ENCODE measurements at places on chromosomes 5 and 9.

- DNase-seq: no peak
Measured at GRCh38 chr5:113809626-113810025, 296.1 kb downstream of the YTHDC2 start.

DNA sequence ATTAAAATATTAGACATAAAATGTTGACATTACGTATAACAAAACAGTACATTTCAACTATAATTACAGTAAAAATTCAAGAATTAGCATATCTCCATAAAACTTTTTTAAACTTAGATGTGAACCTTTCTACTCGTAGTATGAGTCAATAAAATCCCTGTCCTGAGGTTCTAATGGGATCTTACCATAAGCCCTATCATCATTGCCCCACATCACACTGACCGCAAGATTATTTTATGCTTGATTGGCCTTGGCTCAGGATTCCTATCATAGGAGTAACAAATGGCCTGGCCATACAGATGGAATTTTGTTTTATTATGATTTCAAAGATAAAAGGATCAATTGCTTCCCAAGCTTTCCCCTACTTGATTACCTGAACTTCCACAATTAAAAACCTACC lies 238.3 kb downstream of the MEF2C start:
- no peak for DNase-seq

DNA sequence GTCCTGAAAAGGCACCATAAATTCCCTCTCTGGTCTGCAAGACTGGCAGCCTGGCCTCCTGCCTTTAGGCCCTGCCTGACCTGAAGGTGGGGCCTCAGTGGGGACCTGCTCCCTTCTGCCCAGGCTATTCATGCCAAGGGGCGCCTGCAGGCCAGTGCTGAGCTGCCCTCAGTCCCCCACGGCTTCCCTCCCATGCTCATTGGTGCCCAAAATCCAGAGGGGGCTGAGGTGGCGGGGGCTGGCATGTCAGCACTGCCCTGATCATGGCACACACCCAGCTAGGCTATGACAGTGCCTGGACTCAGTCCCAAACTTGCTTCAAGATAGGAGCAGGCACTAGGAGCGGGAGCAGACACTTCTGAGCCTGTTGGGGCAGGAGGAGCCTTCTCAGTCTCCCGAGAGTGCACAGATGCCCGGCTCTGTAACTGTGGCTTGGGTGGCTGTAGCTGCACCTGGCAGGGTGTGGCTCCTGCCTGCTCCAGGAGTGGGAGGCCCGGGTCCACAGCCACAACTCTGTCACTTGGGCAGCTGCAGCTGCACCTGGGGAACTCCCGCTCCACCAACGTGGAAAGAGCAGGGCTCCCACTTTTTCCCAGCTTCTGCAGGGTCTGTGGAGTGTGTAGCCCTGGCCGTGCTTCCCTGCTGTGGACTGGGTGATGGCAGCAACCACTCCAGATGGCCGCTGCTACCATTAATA lies 49.0 kb downstream of the NDUFAF2 start:
- DNase-seq: no peak

DNA sequence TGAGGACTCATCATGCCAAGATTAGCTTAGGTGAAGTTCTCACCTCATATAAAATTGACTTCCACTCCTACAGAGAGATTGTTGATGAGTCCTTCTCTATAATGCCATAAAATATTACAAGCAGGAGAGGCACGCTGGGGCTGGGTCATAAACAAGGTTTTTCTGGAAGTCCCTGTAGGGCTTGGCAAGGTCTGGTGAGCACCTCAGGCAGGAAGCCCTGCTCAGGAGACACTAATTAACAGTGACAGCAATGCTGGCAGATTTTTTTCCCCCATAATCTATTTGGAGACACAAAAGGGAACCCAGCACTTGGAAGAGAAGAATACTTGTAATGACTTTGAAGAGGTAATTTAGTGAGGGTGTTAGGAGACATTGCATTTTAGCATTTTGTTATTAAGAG lies 118.7 kb downstream of the DIRAS2 start:
- no peak for DNase-seq

DNA sequence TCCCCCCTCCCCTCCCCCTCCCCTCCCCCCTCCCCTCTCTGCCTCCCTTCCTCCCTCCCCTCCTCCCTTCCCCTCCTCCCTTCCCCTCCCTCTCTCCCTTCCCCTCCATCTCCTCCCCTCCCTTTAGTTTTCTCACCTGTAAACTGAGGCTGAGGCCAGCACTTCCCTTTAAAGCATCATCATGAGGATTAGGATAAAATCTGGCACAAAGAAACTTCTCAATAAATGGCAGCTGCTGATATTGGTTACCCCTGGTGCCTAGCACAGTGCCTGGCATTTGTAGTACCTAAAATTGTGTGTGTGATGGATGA lies 41.9 kb downstream of the RAI14 start:
- no peak for DNase-seq

DNA sequence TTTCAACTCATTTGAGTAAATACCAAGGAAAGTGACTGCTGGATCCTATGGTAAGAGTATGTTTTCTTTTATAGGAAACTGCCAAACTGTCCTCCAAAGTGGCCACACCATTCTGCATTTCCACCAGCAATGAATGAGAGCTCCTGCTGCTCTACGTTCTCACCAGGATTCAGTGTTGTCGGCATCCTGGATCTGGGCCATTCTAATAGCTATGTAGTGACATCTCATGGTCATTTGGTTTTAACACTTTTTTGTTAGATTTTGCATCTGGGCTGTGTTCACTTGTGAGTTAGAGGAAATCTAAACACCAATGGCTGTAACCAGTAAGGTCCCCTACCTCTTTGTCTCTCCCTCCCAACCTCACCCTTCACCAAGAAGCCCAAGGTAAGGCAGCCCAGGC lies 115.9 kb downstream of the ATPSCKMT start:
- no peak for DNase-seq

GRCh38 chr5:1031306-1031959 lies 22.8 kb downstream of the NKD2 start:
- no peak for DNase-seq

GRCh38 chr9:30628915-30629567 lies 1755.4 kb upstream of the ACO1 start:
- DNase-seq: no peak

GRCh38 chr9:117293206-117294114 lies 121.4 kb downstream of the ASTN2 start:
- DNase-seq: no peak

DNA sequence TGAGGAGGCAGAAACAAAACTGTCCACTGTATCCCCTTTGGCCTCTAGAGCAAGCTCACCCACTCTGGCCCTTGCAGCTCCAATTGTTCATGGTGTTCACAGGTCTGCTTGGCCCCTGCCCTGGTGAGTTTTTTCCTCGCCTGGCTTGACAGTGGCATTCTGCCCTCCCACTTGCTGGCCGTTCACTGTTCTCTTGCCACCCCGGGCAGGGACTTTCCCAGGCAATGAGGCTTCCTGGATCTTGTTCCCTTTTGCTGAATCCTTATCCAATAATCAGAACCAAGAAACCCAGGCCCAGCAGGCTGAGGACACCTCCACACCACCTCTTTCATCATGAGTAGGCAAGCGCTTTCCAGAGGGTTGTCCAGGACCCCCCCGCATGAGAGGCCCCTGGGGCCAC lies 31.2 kb downstream of the ZNF618 start:
- no peak for DNase-seq

Measured in fibroblast of skin of left quadriceps (primary cell).